Metanephros (tissue), 2 donors: ENCODE measurements at places on chromosomes 11 and 22. TPM values are rescaled to one million over a fixed set of nuclear protein-coding genes. Genes with fewer than 3 reads are reported as not detected.

The MYOD1 gene
- 11.8 TPM for total RNA-seq

The ARVCF gene
- total RNA-seq: 63.2 TPM

The TMEM134 gene
- 56.6 TPM for total RNA-seq

The GLYAT gene
- total RNA-seq: 69.0 TPM

The LRRC56 gene
- total RNA-seq: 1.8 TPM

The ADSL gene
- total RNA-seq: 88.3 TPM

The OR4C16 gene
- not detected for total RNA-seq

The PGA5 gene
- total RNA-seq: not detected

The UPK3A gene
- 3.6 TPM for total RNA-seq

The MUC5AC gene
- 0.18 TPM for total RNA-seq

The SCGB1D2 gene
- total RNA-seq: not detected

The YPEL4 gene
- total RNA-seq: 1.9 TPM

The GALNT18 gene
- total RNA-seq: 53.5 TPM
